ENCODE measurements at places on chromosomes 7 and 10.
A peak's percentile ranks its signal among the peaks of the same experiment; 100 is the strongest.

GRCh38 chr7:33310546-33310945 lies 181.2 kb downstream of the BBS9 start:
- DNase-seq: no peak

- no peak for DNase-seq
These were observed 50.0 kb upstream of the PDK4 start for GRCh38 chr7:95646350-95646749.

- DNase-seq: no peak
These were observed 17.5 kb upstream of the NT5C3A start for GRCh38 chr7:33079763-33080690.

GRCh38 chr7:167090-167855 lies 25.1 kb upstream of the FAM20C start:
- DNase-seq: no peak

DNA sequence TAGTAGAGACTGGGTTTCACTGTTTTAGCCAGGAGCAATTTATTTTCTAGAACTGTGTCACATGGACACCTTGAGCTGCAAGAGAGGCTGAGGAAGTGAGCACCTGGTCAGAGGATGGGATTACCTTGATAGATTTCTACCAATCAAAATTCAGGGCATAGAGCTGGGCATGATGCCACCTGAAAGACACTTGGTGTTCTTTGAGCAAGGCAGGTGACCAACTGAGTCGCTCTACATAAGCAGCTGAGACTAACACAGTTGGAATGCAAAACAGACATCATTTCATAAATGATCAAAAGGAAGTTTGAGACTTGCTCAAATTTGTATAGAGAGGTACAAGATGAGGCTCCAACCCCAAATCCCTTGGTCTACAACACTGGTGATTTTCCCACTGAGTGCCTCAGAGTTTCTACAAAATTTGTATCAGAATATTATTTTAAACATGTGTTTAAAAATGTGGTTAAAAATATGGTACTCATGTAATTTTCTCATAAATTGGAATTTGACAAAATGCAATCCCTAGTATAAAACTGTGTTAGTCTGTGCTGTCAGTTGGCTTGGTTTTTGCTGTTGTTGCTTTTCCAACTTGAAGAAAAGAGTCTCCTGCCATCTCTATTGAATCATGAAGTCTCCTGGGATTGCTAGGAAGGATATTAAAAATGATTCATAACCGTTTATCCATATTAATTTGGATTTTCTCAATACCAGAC lies 156.4 kb upstream of the MDFIC start:
- DNase-seq: no peak

- DNase-seq: peak; percentile 85
These were observed 3.1 kb upstream of the IFIT1B start for GRCh38 chr10:89374713-89375141.
